ENCODE measurements at places on chromosomes 3 and 15.
A peak's percentile ranks its signal among the peaks of the same experiment; 100 is the strongest.

DNA sequence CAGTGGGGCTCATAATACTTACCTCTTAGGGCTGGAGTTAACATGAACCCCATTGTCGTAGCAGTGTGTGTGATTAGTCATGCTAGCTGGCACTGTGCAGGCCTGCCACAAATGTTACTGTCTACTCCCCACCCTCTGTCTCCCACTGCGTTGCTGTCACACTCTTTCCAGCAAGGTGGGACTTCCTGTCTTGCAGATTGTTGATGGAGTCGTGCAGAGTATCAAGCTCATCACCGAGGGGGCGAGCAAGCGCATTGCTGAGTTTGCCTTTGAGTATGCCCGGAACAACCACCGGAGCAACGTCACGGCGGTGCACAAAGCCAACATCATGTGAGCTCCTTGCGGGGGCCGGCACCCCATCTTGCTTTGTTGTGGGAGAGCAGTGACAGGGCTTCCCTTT is 12.9 kb downstream of the IDH3A start:
- DNase-seq, result no peak

DNA sequence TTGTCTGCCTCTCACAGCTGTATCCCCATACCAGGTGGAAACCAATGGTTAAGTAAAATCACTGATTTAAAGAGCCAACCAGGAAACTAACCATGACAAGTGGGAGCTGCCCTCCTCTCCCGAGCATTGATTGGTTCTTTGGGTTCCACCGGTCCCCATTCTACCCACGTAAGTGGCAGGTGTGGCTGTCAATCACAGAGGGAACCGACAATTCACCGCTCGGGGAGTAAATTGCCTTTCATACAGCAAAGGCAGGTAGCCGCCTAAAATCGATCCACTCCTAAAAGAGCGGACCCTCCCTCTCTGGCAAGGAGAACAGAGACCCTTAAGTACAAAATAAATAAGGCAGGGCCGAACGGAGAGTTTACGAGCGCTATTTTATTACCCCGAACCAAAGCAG is 1.2 kb downstream of the ERC2 start:
- DNase-seq, result peak; percentile 66

DNA sequence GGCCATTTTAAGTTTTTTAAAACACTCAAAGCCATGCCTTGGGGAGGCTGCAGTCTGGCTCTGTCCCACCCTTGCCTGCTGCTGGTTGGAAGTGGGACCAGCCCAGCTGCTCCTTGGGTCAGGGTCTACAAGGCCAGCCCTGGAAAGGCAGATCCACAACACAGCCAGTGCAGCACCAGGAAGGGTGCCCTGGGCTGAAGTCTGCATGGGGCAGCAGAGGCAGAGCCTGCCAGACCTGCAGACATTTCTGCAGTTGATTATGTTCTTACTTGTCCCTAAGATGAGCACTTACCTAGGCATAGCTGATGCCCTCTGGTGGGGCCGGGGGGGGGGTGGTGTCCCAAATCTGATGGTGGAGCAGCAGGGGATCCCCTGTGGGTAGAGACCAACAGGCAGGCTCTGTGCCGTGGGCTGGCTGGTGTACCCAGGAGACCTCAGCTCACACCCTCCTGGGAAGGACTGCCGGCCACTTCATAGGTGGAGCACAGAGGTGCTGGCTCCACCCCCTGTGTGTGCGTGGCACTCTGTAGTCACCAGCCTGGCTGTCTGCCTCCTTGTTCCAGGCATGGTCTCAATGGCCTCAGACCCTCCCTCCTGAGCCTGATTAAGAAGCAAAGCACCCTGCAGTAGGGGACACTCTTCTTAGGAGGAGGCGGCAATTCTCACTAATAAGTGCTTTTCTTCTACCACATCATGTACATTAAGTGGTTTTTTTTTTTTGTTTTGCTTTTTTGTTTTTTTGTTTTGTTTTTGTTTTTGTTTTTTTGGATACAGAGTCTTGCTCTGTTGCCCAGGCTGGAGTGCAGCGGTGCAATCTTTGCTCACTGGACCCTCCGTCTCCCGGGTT is 97.4 kb upstream of the KLF13 start:
- DNase-seq, result peak; percentile 39

DNA sequence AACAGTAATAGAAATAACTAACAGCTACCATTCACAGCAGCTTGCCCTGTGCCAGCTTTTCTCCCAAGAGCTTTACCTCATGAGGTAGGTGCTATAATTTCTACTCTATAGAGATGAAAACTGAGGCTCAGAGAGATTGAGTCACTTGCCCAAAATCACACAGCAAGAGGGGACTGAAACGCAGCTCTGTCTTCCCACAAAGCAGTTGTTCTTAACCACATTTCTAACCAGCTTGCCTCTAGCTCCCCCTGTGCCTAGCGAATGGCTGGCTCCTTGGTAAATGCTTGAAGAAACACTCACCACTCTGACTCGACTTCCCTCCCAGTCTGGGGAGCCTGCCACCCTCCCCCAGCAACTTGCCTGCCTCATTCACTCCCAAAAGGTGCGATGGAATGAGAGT is 15.6 kb upstream of the TMEM40 start:
- no peak for DNase-seq

DNA sequence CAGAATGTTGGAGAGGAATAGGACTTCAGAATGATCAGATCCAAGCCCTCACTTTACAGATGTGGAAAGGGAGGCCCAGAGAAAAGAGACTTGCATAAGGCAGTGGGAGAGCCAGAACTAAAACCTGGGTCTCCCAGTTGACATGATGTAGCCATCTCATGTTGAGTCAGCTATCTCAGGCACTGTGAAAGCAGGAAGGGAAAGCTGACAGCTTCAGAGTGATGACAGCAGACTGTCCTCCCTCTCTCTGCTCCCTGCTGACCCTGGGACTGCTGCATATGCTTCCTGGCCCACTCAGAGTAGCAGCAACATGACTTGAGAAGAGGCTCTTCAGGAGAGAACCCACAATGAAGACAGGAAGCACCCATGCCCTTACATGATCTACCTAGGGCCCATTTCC is 14.7 kb downstream of the FHIT start:
- DNase-seq, result no peak

- DNase-seq, result no peak
These were observed 1.7 kb upstream of the HGD start for GRCh38 chr3:120683671-120684301.

GRCh38 chr3:37991109-37991508 is 523 bp downstream of the VILL start:
- no peak for DNase-seq

GRCh38 chr3:46702246-46703012 is 1.2 kb downstream of the TMIE start:
- DNase-seq, result no peak

DNA sequence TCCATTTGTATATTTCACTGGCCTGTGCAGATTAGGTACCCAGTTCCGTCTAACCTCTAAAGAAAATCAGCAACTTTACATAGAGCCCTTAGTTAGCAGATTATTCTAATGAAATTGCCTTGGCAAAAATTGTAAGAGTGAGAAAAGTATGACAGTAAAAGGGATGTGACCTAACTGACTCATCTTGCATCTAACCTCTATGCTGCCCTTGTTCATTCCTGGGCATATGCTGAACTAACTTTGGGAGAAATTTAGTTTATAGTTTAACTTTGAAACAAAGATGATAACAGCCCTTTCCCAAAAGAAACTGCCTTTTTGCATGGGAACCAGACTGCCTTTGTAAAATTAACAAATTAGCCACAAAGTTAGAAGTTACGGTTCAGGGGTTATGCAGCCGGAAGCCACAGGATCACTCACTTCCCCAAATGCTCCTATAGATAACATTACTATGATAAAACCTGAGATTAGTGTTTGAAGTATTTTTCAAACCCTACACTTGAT is 839.8 kb upstream of the ALCAM start:
- no peak for DNase-seq

- DNase-seq, result no peak
These were observed 5.1 kb upstream of the ZSCAN2 start for GRCh38 chr15:84595660-84596059.

GRCh38 chr15:90413411-90414379 is 25.7 kb downstream of the IQGAP1 start:
- no peak for DNase-seq

DNA sequence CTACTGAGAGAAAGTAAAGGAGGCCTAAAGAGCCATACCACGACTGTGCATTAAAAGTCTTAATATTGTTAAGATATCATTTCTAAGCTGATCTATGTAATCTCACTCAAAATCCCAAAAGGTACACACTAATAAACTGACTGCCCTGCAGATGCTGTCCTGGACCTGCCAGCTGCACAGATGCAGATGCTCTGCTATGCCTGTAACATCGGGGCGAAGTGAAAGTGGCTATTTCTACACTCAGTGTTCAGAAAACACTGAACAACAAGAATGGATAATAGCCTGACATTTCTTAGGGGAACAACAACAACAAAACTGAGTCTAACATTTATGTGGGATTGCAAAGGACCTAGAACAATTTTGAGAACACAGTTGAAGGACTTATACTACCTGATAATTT is 31.9 kb downstream of the RAD18 start:
- DNase-seq, result no peak

GRCh38 chr15:93779341-93779740 is 452.0 kb upstream of the MCTP2 start:
- no peak for DNase-seq

- DNase-seq, result no peak
These were observed 154.2 kb upstream of the SMAD3 start for GRCh38 chr15:66911131-66911700.

DNA sequence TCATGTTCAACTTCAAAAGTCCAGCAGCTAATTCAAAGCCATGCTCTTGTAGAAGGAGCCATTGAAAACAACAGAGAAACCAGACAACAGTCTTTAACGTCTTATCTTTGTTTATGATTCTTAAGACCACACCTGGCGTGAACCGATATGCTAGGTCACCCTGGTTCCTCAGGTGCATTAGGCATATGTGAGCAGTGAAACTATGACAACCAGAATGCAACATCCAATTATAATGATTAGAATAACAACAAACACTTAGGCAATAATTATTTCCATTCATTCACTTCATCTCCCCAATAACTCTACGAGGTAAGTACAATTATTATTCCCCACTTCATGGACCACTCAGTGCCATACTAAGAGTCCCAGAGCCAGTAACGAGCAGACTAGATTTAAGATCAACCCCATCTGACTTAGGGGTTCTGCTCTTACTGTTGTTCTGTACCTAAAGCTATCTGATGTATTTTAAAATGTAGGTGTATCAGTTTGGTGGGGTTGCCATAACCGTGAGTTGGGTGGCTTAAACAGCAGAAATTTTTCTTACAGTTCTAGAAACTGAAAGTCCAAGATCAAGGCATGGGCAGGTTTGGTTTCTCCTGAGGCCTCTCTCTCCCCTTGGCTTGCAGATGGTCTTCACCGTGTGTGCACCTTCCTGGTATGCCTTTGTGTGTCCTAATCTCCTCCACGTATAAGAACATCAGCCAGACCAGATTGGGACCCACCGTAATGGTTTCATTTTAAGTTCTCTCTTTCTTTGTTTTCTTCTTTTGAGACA is 997.8 kb upstream of the CFAP20DC start:
- DNase-seq, result no peak

DNA sequence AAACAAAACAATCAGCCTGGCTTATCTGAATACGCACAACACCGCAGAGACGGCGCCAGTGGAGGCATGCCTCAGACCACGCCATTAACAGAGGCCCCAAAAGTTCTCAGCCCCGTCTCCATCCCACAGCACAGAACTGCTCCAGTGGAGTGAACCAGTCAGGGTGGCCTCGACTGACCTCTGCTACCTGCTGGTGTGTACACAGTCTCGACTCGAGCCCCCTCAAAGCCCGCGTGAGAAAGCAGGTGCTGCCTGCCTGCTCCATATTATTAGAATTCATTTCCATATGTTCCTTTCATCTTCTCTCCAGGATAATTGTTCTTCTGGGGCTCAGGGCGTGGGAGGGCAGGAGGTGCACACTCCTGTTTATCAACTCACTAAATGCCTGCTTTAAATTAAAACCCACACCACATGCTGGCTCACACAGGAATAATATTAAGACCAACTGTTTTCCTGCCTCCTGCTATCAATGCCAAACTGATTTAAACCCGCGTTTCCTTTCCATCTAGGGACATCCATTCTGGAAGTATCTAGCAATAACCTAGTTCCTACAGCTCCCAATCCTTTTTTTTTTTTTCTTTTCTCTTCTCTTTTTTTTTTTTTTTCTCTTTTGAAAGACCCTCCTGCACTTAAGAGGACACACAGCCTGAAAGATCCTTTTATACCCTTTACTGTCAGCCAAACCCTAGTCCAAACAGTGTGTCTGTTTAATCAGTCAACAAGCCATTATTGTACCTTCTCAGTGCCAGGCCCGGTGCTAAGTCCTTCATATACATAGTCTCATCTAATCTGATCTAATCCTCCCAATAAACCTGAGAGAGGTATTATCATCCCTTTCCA is 101.2 kb downstream of the TLE3 start:
- DNase-seq, result no peak

DNA sequence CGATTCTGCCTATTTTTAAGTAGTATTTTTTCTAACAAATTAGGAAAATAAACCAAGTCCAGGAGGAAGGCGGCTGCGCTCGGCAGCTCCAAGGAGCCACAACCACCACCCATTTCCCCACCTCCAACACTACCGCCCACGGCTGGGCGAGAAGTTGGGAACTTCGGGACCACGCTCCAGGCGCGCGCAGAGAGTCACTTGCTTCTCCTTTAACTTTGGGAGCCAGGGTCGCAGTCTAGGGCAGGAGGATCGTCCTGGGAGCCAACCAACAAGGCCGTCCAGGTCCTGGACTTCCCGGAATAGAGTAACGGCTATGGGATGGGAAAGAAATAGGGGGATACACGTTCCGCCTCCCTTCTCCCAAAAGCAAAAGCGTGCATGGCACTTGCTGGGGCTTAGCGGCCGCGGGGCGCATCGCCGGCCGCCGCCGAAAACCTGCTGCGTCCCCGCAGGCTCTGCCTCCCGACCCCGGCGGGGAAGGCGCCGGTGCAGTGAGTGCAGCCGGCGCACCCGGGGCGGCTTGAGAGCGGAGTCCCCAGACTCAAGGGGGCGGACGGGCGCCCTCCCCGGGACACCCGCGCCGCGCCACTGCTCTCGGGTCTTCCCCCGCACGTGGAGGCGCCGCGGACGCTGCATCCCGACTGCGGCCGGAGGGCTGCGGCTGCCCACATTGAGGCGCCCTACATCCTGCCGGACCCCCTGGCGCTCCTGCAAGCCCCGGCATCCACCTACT is 699 bp downstream of the MEGF11 start:
- peak; percentile 68 for DNase-seq

GRCh38 chr3:31573036-31573779 is 40.5 kb downstream of the STT3B start:
- no peak for DNase-seq

GRCh38 chr3:159607856-159608255 is 380.8 kb upstream of the IL12A start:
- no peak for DNase-seq

GRCh38 chr3:39982665-39983357 is 173.4 kb downstream of the MYRIP start:
- no peak for DNase-seq

- no peak for DNase-seq
These were observed 14.1 kb downstream of the LOXL1 start for GRCh38 chr15:73940061-73940981.

- DNase-seq, result no peak
These were observed 419.6 kb downstream of the DIPK2A start for GRCh38 chr3:144391236-144391635.

GRCh38 chr3:54311211-54311747 is 188.9 kb downstream of the CACNA2D3 start:
- no peak for DNase-seq

GRCh38 chr3:126752303-126753190 is 48.5 kb downstream of the CHCHD6 start:
- DNase-seq, result peak; percentile 78
